Activated T-cell treated with anti-CD3 and anti-CD28 coated beads for 1 hour (primary cell): ENCODE measurements at places on chromosomes 5 and 9.

DNA sequence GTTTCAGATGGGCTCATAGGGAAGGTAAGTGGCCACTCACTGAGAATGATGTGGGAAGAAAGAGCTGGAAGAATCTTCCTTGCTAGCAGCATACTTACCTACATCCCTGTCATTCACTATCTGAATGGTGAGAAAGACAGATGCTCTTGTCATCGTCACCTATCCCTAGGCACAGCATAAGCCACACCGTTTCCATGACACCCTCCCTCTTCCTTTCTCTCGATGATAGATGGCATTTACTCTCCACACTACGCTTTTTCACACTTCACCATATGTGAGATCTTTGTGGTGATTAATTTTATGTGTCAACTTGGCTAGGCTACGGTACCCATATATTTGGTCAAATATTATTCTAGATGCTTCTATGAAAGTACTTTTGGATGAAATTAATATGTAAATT is 44.4 kb upstream of the FER start:
- no peak for DNase-seq

DNA sequence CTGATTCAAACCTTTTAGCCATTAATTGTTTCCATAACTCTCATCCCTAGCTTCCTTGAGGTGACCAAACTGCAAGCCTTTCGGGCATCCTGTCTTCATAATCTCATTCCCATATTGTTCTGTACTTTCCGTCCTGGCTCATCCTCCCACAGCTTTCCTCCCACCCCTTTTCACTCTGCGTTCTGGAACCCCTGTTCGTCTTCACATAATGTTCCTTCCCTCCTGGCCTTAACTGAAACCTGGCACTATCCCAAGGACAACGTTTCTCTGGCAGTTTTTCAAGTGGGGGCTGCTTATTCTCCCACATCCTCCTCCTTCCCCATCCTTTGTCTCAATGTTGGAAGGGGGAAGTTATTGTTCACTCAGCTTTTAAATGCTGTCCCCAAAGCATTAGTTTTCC is 1.5 kb downstream of the ZNF189 start:
- DNase-seq, result no peak

GRCh38 chr9:77710965-77711648 is 63.0 kb upstream of the GNA14 start:
- no peak for DNase-seq

GRCh38 chr5:26763215-26763614 is 275.2 kb downstream of the CDH9 start:
- DNase-seq, result no peak

DNA sequence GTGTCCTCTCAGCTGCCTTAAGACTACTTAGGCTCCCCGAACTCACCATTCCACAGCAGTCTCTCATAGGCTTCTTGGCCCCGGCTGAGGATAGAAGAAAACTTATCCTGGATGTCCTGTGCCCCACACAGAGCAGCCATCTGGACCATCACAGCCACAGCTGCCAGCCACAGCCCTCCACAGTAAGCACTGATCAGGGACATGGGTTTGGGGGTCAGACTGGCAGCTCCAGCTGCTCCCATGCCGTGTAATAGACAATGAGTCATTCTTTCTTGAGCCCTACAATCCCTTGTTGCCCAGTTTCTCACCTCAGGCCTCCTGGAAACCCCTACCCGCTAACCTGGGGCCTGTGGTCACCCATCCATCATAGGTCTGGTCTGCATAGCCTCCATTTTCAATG is 5.7 kb downstream of the CREB3 start:
- no peak for DNase-seq

DNA sequence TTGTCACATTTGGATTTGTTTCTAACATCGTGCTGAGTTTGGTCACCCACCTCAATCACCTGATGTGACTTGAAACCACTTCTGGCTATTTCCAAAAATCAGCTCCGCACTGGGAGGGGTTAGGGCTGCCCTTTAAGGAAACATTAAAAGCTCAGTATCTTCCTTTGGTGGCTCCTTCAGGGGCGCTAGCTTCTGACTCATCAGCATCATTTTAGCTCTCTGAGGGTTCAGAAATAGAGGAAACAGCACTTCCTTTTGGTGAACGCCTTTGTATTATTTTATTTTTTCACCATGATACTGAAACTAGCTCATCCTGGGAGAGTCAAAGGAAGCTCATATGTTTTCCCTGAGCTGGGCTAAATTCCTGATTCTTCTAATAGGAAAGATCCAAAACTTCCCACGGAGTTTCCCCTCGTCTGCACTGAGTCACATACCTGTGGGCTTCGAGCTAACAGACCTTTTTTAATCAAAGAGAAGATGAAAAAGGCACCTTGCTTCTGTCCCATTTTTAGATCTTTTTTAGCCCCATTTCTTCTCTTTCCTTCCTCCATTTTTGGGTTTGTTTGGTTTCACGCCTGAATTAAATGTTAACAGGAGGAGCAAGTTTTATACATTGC is 48.2 kb downstream of the ROPN1L start:
- DNase-seq, result no peak

DNA sequence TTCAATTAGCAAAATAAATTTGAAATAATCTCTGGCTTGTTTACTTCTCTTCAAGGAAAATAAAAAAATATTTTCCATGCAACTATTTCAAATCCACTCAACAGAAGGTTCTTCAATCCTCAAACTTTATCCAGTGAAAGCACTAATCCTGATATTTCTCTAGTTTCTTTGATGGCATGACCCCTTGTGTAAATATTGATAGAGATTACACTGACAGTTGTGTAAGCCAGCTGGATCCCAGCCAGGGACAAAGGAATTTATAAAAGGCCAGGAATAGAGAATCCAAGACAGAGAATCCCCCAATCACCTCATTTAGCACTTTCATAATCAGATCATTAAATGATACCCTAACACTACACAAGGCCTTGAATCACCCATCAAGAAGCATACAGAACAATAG is 135.2 kb downstream of the GNA14 start:
- no peak for DNase-seq

- no peak for DNase-seq
Observed at GRCh38 chr5:18799482-18800128, 1165.3 kb downstream of the TAF11L14 start.

DNA sequence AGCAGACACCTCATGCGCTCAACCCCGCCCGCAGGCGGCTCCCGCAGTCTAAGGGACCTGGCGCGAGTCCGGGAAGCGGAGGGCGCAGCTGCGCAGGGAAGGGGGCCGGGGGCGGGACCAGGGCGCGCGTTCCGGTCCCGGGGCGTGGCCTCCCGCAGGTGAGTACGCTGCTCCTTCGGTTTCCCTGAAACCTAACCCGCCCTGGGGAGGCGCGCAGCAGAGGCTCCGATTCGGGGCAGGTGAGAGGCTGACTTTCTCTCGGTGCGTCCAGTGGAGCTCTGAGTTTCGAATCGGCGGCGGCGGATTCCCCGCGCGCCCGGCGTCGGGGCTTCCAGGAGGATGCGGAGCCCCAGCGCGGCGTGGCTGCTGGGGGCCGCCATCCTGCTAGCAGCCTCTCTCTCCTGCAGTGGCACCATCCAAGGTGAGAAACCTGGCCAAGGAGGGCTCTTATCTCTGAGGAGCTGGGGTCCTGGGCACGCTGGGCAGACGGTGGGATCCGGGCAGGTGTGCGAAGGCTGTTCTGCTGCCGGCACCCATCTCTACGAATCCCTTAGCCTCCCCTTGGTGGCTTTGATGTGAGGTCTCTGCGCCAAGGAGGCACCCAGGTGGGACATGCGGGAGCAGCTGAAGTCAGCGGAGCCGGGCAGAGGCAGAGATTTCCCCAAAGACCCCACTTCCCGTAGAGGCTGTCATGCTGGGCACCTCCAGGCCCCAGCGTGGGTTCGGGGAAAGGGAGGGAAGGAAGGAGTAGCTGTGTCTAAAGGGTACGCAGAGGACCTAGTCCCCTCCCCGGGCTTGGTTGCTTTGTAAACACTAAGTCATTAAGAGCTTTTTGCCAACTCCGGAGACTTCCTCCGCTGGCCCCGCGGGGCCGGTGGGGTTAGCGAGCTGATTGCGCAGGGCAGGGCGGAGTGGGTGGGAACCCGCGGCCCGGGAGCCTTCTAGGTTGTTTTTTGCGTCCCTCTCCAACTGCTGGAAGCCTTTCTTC is at the start of gene F2RL1:
TSS of gene F2RL1 (plus strand) at position 187 of the 988 bp plus-strand sequence. CDS start at position 340, 153 bp downstream.
- peak; percentile 41 for DNase-seq

GRCh38 chr5:123819386-123819785 is 307.4 kb downstream of the CSNK1G3 start:
- no peak for DNase-seq

- no peak for DNase-seq
Observed at GRCh38 chr9:18793122-18793521, 239.9 kb downstream of the SAXO1 start.

- no peak for DNase-seq
Observed at GRCh38 chr5:21142791-21143190, 1154.8 kb upstream of the CDH18 start.

DNA sequence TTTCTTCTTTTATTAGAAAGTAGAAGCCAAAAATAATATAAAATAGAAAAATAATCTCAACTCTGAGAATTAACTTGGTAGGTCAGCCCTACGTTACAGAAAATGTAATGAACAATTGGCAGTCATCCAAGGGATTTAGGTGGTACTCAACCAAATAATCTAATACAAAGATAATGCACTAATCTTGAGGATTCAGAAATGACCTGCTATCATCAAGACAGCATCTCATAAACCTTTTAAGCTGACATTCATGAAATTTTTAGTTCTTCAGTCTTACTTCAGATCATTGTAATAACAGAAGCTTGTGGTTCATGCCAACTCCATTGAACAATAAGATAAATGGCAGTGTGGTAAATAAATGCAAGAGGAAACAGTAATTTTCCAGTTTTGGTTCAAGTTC is 1058.0 kb downstream of the MAT2B start:
- DNase-seq, result no peak

DNA sequence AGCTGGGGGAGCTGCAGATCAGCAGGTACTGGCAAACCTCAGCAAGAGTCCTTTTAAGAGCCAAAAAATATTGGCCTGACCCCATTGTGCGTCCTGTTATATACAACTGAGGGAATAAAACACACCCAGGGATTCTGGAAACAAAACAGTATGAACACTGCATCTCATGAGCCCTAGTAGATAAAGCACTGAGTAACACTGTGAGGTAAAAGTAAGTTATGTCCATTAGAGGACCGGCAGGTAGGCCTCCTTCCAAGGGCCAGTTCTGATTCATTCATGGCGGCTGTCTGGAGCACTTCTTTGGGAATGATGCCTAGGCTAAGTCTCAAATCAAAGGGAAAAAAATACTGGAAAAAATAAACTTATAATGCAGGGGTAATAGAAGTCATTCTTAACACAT is 64.9 kb downstream of the PDE4D start:
- DNase-seq, result no peak

GRCh38 chr5:171945476-171945875 is 61.0 kb downstream of the FBXW11 start:
- DNase-seq, result no peak

DNA sequence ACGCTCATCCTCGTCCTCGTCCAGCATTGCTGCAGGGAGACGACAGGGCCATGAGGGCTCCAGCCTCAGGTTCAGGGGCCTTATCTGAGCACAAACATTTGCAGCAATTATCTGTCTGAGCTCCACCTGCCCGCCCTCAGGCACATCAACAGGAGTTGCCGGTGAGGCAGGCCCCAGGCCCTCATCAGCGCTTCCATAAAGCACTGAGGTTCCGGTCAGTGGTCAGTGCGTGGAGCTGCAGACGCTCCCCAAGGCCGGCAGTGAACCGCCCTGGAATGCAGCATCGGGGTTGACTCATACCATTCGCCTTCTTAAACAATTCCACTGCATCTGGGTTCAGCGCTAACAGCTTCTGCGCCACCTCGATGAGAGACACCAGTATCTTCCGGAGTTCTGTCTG is 15.2 kb downstream of the UBAC1 start:
- no peak for DNase-seq
